Activated CD4-positive, alpha-beta T cell treated with anti-CD3 and anti-CD28 coated beads for 1 hour (primary cell): ENCODE measurements at places on chromosomes 4 and X.

- DNase-seq: no peak
Measured at GRCh38 chrX:118655561-118656246, 71.7 kb upstream of the IL13RA1 start.

GRCh38 chrX:150841456-150842197 is 56.8 kb downstream of the CD99L2 start:
- no peak for DNase-seq

DNA sequence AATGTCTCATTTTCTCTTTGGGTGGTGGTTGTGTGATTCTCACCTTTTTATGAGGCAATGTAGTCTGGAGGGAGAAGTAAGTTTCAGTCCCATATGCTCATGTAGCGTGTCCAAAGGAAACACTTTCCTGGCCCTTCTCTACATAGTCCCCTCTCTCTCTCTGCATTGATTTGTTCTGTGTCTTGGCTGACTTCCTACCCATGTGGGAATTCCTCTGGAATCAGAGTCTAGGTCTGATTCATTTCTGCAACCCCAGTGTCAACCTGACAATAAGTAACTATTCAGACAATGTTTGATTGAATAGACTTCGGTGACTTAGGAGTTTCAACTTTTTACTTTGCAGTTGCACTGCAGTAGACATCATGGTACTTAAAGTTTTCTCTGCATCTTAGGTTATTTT is 2.7 kb upstream of the ALAS2 start:
- DNase-seq: no peak

DNA sequence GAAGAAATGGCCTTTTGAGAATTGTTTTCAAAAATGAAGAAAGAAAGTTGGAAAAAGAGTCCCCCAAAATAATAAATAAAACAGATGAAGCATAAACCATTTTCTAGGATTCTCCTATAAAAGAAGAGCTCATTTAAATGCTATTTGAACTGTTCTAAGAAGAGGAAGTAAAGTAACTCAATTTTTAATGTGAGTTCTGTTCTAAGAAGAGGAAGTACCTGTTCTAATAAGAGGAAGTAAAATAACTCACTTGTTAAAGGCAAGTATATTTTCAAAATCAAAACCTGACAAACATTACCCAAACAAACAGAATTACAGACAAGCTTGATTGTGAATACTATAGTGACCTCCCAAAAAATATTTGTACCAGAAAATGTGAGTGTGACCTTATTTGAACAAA is 1326.3 kb downstream of the C4orf33 start:
- DNase-seq: no peak

DNA sequence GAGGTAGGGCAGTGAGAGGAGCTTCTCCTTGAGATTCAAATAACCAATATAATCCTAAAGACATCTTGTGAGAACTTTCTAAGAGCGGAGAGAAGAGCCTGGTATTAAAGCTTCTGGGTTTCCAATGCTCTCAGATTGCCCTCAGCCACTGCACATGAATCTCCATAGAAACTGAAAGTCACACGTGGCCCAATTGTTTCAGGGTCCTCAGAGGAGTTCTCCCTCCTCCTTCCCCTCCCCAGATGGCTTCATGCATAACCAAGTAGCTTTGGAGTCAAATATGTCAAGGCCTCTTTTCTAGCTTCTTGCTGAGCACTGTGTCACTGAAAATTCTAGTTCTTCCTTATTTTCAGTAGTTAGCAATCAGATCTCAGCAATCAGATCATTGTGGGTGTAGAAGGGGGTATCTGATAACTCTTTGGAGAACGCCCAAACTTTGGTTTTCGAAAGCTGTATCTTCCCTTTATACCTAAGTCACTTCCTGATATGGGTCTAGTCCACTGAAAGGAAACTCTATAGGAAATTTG is 2.2 kb downstream of the BTK start:
- DNase-seq: no peak

- no peak for DNase-seq
Measured at GRCh38 chr4:103998756-103999155, 279.0 kb upstream of the TACR3 start.

DNA sequence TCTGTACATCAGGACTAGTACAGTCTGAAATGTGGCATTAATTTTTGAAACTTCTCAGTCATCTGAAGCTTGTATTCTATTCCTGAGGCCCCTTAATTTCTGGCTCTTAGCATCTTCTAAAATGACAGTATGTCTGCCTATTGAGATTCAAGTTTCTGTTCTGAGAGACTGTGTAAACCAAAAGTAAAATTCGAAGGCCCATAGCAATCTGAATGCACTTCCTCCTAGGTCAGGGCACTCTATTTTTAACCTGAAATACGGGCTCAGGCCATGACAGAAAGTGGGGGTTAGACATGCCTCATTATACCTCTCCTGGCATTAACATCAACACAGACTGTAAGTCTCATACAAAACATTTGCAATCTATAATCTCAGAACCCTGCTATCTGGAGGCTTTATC is 584.4 kb downstream of the KLHL4 start:
- no peak for DNase-seq

DNA sequence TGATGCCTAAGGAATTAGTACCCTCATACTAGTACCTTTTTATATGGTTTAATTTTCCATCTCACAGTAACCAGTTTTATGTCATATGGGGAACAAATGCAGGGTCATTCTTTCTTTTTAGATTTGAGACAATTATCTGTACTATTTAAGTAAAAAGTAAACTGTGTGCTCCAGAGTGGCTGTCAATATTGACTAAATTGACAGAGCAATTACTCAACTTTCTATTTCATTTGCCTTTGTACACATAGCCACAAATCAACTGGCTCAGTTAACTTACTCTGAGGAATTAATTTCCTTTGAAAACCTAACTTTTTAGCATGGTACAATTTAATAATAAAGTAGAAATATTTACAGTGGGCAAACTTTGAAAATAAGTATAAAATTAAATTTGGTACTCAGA is 28.5 kb upstream of the TEX13C start:
- no peak for DNase-seq

GRCh38 chr4:10354746-10355145 is 102.5 kb downstream of the ZNF518B start:
- DNase-seq: no peak

GRCh38 chrX:73855546-73855945 is 292.5 kb downstream of the CHIC1 start:
- peak; percentile 28 for DNase-seq

DNA sequence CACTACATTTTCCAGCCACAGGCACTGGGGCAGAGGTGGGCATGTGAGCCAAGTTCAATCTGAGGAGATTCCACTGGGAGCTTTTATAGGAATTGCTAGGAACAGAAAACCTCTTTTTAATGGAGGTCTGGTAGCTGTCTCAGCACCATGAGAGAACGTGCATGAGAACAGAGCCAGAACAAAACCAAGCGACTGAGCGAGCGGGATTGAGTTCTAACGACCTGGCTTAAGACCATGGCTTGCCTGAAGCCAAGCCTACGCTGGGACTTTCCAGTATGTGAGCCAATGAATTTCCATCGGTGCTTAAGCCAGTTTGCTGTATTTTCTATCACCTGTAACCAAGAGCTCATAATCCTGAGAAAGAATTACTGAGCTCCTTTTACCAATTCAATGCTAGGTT is 183.7 kb downstream of the NR3C2 start:
- DNase-seq: no peak

DNA sequence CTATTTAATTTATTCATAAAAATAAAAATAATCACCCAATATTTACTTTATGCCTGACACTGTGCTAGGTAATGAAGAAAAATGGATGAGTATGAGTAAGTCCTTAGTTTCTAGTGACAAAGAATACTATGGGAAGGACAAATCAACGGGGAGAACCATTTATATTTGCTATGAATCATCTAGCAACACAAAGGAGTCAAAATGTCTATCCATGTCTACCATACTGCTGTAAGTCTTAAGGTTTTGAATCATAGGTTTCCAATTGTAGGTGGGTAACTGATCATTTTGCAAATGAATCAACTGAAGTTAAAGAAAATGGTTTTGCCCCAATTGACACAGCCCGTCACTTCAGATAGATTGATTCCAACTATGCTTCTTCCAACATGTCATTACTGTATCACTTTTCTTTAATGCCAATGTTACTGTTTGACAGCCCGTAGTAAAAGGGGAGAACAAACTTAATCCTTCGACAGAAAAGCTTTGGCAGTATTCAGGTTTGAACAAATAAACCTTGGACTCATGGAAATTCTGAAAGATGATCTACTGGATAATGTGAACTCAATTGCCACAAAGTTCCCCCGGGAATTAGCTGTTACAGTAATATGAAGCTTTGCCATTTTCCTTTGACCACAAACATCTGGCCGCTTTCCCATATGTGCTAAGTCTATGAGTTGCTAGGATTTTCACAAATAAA is 3.2 kb downstream of the TDO2 start:
- no peak for DNase-seq

DNA sequence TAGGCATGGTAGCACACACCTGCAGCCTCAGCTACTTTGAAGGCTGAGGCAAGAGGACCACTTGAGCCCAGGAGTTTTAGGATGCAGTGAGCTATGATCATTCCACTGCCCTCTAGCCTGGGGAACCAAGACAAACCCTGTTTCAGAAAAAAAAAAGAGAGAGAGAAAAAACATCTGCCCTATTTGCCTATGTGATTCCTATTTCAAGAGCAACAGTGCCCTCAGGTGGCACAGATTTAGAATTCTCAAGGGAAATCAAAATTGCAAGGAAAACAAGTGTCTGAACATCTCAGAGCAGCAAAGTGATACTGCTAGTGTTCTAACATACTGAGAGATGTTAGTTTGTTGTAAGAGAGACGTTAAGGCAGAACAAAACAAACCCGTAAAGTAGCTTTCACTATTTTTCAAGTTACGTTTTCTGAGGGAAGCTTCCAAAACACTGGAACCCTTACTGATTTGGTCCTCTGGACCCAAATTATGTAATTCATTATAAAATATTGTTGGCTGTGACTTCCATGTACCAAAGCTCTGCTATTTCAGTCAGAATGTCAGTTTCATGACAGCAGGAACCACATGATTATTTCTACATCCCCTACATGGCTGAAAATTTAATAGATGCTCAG is 7.9 kb downstream of the BDH2 start:
- DNase-seq: no peak

- DNase-seq: no peak
Measured at GRCh38 chr4:147610686-147611085, 6.5 kb upstream of the TMEM184C start.

GRCh38 chr4:158129694-158130093 is 43.1 kb downstream of the GASK1B start:
- no peak for DNase-seq

GRCh38 chrX:95290455-95290854 is 1394.2 kb upstream of the DIAPH2 start:
- no peak for DNase-seq
